GM19239 (cell line): ENCODE measurements at places on chromosomes 12 and 14.

DNA sequence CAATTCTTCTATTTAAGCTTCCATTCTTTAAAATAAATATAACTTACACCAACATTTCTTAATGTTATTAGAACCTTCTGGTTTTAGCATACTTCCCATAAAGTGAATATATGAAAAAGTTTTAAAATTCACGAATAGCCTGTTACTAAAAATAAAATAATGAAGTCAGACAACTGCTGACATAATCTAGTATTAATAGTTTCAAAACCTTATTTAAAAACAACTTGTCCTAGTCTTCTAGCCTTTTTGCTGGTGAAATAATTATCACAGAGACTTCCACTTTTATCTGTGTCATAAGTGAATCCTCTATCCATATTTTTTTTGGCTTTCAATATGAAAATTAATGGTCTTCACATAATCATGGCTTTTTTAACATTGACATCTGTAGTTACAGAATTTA is 93.8 kb upstream of the MON2 start:
- DNase-seq: no peak

- no peak for DNase-seq
Observed at GRCh38 chr12:132133952-132134652, 10.0 kb downstream of the DDX51 start.

DNA sequence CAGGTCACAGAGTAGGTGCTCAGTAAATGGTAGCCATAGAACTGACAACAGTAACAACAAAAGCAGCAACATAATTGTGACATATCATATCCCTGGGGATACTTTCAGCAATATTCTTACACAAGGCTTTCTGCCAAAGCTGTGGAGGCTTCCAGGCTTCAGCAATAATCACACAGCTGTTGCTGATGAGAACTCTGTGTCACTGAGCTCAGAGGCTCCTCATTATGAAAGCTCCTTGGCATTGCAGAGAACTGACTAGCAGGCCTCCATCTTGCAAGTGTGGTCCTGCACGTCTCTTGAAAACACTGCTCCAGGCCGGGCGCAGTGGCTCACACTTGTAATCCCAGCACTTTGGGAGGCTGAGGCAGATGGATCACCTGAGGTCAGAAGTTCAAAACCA is 97.3 kb upstream of the BTG1 start:
- no peak for DNase-seq

DNA sequence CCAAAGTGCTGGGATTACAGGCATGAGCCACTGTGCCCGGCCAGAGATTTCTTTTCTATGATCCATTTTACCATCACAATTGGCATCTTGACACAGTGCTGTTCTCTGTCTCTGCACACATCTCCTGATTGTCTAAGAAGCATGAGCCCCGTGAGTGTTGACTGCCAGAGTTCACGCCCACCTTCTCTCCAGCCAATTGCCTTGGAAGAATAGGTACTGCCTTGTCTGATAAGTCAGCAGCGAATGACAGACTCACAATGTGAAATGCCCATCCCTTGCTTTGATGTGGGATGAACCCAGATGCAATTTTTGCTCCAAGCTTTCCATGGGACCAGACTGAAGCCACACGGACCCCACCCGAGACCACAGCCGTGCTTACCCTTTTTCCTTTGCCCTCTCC is 19.3 kb downstream of the EIF5 start:
- DNase-seq: no peak

DNA sequence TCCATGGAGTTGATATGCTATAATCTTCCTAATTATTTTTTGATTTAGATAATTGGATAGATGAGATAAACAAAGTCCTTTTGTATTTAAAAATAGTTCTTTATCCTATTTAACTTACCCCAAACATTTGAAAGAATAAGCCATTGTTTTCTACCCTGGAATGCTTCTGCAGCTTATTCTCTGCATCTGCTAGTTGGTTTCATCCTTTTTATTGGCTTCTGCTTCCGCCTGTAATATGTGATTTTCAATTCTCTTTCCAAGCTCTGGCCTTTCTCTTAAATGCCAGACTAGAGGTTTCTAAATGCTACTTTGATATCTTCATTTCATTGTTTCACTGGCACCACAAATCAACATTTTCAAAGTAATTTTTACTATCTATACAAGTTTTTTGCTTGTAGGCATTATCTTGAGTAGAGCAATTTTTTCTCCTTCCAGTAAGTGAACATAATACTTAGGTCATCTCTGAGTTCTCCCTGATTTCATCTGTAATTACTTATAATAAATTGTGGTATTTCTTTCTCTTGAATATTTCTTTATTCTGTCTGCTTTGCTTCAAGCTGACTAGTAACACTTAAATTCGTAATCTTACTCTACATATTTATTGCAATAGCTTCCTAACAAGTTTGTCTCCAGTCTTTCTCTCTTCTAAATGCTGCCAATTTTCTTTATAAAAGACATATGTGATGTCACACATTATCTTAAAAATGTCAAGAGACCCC is 958.4 kb downstream of the SLC6A15 start:
- DNase-seq: no peak

DNA sequence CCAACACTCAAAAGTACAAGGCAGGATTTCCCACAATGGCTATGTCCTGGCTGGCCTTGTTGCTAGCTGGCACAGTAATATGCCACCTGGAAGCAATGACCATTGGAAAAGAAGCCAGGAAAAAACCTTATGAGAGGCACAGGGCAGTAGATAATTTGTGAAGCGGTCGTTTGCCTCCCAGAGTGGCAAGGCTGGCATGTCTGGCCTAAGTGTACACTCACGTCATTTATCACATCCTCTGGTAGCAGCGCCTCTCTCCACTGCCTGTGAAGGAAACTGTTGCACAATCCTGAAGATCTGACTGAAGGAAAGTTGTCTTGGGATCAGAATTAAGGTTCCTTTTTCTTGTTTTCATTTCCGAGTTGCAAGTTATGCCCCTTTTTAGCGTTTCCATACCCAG is 408.5 kb downstream of the ZFP36L1 start:
- DNase-seq: no peak

DNA sequence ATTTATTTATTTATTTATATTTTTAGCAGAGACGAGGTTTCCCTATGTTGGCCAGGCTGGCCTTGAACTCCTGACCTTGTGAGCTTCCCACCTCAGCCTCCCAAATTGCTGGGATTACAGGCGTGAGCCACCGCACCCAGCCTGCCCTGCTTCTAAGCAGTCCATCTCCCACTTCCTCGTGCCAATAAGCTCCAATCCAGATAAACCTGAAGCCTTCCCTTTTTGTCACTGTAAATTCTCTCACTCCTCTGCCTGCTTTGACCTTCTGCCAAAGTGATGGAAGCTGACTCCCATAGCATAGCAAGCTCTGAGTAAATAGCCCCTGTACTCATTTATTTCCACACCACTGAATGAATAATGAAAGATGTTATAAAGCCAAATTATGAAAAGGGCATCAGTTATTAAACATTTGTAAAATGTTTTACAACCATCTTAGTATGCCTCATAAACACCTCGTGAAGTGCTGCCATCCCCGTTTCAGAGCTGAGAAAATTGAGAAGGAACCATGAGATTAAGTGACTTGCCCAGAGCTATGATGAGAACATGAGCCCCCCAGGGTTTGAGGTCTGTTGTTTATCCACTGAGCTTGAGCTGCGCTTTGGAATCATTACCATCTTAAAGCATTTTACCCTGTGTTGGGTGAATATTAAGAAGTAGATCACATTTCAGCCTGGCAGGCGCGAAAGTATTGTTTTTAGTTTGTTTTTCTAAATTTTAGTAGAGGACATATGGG is 30.4 kb downstream of the MANSC1 start:
- no peak for DNase-seq

GRCh38 chr14:63542231-63542999 is 762 bp downstream of the PPP2R5E start:
- no peak for DNase-seq

- no peak for DNase-seq
Observed at GRCh38 chr12:39239490-39240486, 203.1 kb downstream of the KIF21A start.

DNA sequence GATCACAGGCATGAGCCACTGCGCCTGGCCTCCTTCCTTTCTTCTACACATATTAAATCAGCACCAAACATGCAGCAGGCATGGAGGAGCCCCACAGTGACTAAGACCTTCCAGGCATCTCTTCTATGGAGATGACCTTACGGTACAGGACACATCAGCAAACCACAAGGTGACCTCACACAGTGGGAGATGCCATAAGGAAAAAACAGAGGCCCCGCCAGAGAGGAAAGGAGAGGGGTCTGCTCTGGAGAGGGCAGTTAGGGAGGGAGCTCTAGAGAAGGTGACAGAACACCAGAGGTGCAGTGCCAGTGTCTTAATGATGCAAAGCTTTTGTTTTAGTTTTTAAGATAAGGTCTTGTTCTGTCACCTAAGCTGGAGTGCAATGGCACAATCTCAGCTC is 81.1 kb upstream of the ESRRB start:
- DNase-seq: no peak

DNA sequence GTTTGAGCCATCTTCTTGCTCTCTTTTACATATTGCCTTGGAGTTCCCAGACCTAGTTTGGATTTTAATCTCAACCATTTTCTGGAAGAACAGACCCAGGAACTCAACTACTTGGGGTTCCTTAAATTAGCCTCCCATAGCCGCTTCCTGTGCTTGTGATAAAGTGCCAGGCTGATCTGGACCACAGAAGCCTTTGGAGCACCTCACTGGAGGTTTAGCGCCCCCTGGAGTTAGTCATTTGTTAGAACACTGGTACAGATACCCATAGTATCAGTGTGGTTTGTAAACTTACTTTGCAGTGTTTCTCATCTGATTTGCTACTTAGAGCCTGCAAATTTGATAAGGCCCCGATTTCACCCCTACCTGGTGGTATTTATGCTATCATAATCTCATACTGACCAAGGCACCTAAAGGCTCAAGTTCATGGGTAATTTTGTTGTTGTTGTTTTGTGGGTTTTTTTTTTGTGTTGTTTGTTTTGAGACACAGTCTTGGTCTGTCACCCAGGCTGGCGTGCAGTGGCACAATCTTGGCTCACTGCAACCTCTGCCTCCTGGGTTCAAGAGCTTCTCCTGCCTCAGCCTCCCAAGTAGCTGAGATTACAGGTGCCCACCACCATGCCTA is 3.7 kb downstream of the UNC119B start:
- peak; percentile 61 for DNase-seq

DNA sequence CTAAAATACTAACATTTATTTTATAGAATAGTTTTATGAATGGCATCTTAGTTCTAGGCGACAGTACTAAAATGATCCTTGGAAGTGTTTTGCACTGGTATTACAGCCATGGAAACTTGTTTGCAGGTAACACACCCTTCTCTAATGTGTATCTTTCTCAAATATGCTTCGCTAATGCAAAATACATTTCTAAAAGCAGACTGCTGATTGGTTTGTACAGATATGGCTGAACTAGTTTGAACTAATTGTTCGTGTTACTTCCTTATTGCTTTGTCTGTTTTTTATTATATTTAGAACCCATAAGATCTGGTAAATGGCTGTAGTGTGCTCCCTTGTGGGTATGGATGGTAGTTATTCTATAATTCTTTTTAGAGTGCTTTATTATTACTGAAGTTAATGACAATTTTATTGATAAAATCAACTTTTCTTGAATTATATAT is 53.0 kb downstream of the ATF7IP start:
- no peak for DNase-seq

GRCh38 chr12:4117386-4118016 is 156.1 kb upstream of the CCND2 start:
- no peak for DNase-seq

DNA sequence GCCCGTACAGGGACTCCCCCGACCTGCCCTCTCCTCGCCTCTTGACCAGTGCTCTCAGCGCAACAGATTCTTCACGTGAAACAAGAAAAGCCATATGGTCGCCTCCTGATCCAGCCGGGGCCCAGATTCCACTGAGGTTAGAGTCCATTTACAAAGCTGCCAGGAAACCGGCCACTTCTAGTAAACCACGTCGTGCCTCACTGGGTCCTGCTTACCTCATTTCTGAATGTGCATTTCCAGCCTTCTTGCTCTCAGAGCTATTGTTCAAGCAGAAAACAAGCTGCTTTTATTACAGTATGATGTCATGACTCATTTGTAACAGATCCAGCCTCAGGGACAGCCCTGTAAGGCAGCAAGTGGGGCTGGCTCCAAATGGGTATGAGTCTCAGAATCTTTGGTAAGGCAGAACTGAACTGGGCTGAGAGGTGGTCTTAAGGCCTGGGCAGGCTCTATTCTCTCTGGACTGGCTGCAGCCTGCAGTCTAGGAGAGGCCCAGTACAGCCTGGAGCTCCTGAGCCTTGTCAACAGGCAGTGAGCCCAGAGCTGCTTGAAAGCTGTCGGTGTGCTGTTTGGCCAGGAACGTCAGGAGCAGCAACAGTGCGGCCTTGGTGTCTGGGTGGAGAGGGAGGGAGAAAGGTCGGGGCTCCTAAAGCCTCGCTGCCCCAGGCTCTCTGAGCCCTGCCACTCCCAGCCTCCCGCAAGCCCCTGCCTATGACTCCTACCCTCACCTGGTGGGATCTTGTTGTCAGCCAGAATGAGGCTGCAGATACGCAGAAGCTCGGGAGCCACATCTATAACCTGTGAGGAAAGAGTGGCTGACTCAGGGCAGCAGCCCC is 8.3 kb downstream of the REC8 start:
- no peak for DNase-seq

- DNase-seq: no peak
Observed at GRCh38 chr12:12171991-12172511, 94.8 kb downstream of the LRP6 start.

- DNase-seq: no peak
Observed at GRCh38 chr12:78406828-78407227, 457.7 kb upstream of the SYT1 start.

DNA sequence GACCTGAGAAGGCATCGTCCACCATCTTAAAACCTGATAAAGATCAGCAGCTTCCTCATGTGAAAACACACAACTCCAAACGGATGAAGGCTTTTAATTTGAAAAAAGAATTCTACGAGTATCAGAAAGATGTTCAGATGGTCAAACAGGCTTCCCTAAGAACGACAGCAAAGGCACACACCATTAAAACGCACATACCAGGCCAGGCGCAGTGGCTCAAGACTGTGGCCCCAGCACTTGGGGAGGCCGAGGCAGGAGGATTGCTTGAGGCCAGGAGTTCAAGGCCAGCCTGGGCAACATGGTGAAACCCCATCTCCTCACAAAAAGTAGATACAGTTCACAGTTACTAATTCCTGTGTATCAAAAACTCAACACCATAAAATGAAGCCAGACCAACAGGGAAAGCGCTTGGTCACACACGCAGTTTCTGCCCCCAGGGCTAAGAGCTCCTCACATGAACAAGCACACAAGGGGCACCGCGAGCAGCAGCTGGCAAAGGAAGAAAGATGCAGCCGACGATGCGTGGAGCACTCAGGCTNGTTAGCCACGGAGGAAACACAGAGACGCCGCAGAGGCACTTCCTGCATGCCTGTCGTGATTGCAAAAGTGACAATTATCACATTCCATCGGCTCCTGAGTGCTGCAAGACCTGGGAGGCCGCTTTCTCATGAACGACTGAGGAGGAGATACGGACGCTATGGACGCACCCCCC is 78.0 kb downstream of the NOC4L start:
- DNase-seq: no peak

DNA sequence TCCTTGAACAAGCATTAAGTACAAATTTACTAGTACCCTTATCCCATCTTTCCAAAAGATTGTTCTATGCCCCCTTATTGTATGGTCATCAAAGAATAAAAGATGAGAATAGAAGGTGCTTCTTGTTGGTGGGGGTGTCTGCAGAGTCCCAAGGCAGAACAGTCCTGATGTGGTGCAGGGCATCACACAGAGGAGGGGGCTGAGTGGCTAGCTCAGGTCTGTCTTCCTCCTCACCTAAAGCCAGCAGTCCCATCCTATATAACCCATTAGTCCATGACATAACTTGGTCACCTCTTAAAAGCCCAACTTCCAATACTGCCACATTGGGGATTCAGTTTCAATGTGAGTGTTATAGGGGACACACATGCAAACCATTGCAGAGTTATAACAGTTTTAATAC is 9.9 kb downstream of the LRRC10 start:
- no peak for DNase-seq

- DNase-seq: no peak
Observed at GRCh38 chr12:94616203-94616729, 34.1 kb downstream of the TMCC3 start.
